ENCODE measurements at places on chromosomes 11 and 22.

DNA sequence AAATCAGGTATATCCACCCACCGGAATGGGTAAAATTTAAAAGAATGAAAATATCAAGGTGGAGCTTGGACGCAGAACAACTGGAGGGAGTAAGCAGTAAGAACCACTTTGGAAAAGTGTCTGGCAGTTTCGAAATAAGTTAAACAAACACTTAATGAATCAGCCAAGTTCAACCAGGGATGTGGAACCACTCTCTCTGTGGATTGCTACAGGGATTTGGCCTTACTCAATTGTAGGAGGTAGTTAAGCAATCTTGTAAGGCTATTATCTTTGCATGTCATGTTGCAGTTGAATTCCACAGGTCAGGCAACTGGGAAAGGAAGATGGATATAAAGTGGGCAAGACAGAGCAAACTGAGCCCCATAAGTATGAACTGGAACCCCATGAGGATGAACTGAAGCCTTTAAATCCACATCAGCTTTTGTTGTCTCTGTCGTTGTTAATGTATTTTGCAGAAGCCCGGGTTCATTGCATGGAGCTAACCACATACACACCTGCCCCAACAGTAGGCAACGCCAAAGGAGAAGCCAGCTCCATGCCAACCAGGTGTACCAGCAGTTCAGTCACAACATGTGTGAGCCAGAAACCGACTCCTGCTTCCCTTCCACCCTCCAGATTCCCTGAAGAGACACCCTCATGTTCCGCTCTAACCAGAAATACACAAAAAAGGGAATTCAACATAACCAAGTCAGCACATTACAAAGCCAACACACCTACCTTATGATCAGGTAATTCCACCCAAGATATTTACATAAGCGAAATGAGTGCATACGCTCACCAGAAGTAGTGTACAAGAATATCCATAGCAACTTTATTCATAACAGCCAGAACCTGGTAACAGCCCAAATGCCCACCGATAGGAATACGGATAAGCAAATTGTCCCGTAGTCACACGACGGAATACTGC is 8.0 kb upstream of the SLC43A3 start:
- no peak for DNase-seq

DNA sequence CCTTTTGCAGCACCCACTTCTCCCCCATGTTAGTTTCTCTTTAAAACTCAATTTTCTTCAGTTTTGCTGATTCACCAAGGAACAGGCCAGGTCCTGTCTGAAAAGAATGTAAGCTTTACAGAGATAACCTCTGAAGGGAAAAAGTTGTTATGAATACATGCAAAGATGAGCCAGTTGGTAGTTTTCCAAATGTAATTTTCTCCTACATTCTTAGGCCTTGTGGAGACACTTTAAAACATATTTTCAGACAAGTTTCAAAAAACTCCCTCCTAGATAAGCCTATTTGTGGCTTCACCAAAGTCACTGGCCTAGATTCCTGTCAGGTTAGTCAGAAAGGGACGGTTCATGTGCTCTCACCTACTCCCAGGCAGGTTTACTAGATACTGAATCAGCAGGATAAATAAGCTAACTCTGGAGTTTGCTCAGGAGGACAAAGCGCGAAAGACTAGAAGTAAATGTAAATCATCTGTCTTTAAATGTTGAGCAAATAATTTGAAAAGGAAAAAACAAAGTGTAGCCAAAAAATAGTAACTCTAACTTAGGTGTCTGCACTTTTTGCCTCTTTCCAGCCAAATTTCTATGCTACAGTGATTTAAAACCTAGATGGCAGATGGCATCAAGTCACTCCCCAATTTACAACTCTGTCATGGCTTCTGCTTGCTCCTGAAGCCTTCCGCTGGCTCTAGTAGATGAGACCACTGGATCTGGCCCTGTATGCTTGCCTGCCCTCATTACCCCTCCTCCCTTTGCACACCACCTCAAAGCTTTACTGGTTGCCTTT is 4.9 kb upstream of the ATP6V1E1 start:
- no peak for DNase-seq

- DNase-seq, result no peak
Measured at GRCh38 chr11:69682221-69682620, 7.1 kb upstream of the LTO1 start.

DNA sequence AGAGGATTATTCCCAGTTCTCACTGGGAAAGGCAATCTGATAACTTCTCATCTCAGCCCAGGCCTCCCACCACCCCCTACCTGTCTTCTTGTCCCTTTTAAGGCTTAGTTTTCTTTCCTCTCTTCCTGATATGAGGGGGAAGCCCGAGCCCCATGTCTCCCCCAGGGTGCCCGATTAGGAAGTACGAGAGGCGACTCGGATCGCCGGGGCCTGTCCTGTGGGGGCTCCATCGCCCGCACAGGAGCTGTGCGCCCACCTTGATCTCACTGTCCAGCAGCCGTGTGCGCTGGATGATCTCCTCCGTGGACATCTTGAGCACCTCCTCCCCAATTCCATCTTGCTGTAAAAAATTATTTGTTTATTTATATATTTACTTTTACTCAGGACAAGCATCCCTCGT is 628 bp downstream of the PSMC3 start:
- no peak for DNase-seq

GRCh38 chr11:2533587-2534133 is 88.9 kb downstream of the KCNQ1 start:
- peak; percentile 41 for DNase-seq

DNA sequence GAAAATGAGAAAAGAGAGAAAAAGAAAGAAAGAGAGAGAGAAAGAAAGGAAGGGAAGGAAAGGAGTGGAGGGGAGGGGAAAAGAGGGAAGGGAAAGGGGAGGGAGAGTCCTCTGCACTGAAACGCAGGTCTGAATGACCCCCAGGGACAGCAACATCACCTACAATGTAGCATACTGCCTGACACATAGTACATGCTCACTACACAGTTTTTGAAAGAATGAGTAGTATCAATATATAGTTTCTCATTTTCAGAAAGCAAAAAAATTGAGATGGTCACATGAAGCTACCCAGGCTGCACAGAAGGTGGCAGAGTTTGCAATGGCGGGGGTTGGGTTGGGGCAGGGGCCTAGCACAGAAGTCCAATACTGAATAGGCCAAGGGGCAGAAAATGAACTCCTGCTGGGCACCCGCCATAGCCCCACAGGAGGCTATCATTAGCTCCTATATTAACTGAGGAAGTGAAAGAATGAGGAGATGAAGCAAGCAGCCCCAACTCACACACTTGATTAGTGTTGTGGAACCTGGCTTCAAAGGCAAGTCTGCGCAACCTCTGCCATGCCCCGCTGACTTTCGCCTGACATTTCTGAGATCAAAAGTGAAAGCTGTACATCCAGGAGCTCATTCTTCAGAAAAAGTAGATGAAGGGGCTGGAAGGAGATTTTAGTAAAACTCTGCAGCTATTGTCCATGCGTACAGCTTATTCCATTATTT is 241.2 kb upstream of the SYN3 start:
- no peak for DNase-seq

GRCh38 chr11:14506532-14506931 is 6.9 kb upstream of the COPB1 start:
- no peak for DNase-seq

DNA sequence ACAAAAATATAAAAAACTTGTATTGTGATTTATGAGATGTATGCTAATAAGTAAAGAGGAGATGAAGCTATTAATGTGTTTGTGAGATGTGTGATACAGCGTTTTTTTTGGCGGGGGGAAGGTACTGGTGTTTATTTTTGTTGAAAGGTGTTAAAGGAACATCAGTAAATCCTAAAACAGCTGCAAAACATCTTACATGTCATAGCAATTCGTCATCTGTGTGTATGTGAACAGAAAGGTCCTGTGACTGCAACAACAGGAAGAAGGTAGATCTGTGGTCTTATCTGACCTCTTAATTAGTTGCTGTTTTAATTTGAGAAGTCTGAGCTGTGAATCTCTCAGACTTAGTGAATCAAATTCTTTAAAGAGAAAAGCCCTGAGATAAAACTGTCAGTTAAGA is 1041.1 kb downstream of the JRKL start:
- no peak for DNase-seq

GRCh38 chr11:27330633-27331270 is 32.3 kb downstream of the CCDC34 start:
- DNase-seq, result no peak

DNA sequence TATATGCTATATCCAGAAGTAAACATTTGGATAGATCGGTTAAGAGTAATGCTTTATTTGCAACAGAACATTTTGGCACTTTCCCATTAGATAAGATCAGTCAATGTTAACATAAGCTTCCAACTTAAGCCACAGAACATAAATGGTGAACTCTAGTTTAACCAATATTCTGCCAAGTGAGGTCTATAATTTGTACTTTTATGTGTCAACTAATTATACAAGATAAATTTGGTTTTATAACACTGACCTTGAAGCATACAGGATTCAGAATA is 23.5 kb upstream of the BLID start:
- no peak for DNase-seq

- DNase-seq, result no peak
Measured at GRCh38 chr11:118033443-118033842, 43.4 kb upstream of the TMPRSS4 start.

GRCh38 chr11:77030834-77031414 is 3.3 kb upstream of the B3GNT6 start:
- DNase-seq, result no peak

DNA sequence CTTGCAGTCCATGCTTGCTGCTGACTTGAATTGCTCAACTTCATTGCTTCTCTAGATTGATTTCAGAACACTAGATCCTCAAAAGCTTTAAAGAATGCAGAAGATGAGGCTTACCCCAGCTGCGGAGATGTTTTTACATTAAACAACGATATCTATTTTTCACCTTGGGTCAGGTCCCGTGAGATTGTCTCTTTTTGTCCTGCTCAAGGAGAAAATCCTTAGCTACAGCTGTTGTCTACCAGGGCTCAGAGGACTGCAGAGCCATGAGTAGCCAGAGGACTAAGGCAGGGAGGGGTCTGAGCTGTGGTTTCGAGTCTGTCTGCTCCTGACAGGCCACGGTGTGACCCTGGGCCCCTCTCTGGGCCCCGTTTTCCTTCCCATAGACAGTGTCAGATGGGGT is 51.4 kb downstream of the PKNOX2 start:
- no peak for DNase-seq

- DNase-seq, result no peak
Measured at GRCh38 chr11:26335903-26336302, 4.0 kb downstream of the ANO3 start.

- DNase-seq, result no peak
Measured at GRCh38 chr22:43592476-43592875, 180.7 kb downstream of the MPPED1 start.

- no peak for DNase-seq
Measured at GRCh38 chr22:27991586-27992293, 72.7 kb upstream of the PITPNB start.

- DNase-seq, result peak; percentile 55
Measured at GRCh38 chr11:118436639-118437207, 431 bp downstream of the KMT2A start.

GRCh38 chr11:2360081-2360642 is 16.9 kb upstream of the CD81 start:
- DNase-seq, result no peak

DNA sequence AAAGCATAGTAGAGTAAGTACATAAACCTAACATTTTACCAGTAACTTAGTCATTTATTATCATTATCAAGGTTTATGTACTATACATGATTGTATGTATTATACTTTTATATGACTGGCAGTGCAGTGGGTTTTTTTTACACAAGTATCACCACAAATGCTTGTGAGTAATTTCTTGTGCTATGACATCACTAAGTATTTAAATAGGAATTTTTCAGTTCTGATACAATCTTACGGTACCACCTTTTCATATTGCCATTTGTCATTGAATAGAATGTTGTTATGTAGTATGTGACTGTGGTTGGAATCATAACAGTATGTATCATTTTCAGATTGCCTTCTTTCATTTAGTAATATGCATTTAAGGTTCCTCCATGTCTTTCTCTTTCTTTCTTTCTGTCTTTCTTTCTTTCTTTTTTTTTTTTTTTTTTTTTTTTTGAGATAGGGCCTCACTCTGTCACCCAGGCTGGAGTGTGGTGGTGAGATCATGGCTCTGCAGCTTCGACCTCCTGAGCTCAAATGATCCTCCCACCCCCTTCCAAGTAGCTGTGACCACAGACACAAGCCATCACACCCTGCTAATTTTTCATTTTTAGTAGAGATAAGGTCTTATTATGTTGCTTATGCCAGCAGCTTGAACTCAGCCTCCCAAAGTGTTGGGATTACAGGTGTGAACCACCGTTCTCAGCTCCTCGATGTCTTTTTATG is 18.6 kb downstream of the ATM start:
- DNase-seq, result peak; percentile 64

DNA sequence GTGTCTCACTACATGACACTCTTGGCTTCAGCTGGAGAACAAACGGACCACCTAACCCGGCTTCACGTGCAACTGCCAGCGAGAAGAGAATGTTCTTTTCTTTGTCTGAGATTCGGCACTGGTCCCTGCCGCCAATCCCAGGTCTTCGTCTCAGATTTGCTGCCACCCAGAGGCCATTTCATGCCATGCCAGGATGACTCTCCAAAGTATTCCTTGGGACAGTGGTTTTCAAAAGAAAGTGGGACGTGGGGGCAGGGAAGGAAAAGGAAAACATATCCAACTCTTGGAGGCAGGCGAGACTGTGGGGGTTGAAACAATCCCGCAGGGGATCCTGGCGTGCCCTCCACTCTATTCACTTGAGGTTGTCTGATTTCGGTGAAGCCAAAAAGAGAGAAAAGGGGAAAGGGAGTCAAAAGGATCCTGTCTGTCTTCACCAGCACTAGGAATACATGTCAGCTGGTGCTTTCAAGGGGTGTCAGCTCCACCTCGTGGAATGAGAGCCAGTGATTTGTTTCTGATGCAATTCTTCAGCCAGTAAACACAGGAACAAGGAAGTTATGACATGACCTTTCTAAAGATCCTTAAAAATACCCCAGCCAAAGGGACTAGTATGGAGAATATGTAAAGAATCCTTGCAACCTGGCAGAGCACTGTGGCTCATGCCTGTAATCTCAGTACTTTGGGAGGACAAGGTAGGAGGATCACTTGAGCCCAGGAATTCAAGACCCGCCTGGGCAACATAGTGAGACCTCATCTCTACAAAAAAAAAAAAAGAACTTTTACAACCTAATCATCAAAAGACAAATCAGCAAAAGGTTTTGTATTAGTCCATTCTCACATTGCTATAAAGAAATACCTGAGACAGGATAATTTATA is 41.0 kb upstream of the APLNR start:
- peak; percentile 55 for DNase-seq

GRCh38 chr22:38871360-38872171 is 450 bp downstream of the CBX6 start:
- DNase-seq, result peak; percentile 50

- no peak for DNase-seq
Measured at GRCh38 chr11:460331-461199, 10.5 kb downstream of the PTDSS2 start.

- DNase-seq, result no peak
Measured at GRCh38 chr11:61951484-61952135, 1.5 kb downstream of the BEST1 start.

GRCh38 chr11:67664213-67664585 is 10.2 kb downstream of the ALDH3B2 start:
- no peak for DNase-seq
